ENCODE measurements at places on chromosomes 1 and 21.

- no peak for DNase-seq
Measured at GRCh38 chr1:119316870-119317416, 51.6 kb upstream of the HAO2 start.

DNA sequence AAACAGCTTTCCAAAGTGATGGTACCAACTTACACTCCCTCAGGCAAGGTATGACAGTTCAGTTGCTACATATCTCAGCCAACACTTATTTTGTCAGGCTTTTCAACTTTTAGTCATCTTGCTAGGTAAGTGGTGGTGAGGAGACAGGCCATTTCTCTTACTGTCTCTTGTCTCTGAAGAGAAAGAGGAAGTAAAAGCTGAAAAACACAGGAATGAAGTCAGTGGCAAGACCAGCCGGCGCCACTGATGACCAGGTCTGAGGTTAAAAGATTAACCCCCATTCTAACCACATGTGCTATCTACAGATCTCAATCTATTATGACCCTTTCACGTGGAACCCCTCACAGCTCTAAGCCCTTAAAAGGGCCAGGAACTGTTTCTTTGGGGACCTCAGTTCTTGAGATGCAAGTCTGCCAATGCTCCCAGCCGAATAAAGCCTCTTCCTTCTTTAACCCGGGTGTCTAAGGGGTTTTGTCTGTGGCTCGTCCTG is 4.2 kb downstream of the ADCY10 start:
- DNase-seq, result no peak

DNA sequence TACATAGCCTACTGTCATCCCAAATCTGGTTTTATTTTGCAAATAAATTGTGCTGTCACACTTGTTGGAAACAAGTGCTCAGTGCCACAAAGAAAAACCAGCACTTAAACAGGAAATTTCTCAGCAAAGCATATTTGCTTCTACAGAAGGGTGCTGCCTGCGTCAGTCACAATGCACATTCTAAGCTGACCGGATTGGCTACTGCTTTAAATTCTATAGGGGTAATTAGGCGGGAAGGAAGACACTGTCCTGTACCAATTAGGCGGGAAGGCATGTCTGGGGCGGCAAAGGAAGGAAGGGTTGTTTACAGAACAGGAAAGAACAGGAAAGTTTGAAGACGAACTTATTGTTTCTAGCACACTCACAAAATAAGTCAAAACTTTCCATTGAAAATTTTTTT is 2.8 kb downstream of the IFI16 start:
- DNase-seq, result peak; percentile 28

DNA sequence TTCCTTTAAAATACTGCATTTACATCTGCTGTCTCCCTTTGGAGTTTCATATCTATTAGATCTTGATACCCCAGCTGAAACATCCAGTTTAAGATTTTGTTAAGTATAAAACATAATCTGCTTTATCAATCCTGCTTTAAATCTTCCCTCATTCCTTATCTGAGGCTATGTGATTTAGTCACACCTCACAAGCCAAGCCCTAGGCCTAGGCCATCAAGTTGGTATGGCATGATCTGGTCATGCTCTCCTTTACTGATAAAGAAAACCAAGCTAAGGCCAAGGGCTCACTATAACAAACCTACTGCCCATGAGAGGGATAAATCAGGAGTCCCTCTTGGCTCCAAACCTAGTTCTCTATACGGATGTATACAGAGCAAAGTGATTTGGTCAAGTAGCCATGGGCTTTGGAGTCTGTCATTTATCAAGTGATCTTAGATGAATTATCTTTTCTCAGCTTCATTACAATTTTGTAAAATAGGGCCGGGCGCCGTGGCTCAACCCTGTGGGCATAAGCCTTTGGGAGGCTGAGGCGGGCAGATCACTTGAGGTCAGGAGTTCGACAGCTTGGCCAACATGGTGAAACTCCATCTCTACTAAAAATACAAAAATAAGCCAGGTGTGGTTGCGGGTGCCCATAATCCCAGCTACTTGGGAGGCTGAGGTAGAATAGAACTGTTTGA is 22.8 kb downstream of the ENSA start:
- DNase-seq, result no peak

GRCh38 chr1:81571946-81572345 is 228.8 kb upstream of the ADGRL2 start:
- DNase-seq, result no peak

- DNase-seq, result peak; percentile 23
Measured at GRCh38 chr1:94463765-94464330, 45.7 kb downstream of the ABCD3 start.

- DNase-seq, result no peak
Measured at GRCh38 chr1:186948535-186948934, 119.8 kb downstream of the PLA2G4A start.

- DNase-seq, result no peak
Measured at GRCh38 chr1:245099401-245099800, 55.4 kb upstream of the KIF26B start.

DNA sequence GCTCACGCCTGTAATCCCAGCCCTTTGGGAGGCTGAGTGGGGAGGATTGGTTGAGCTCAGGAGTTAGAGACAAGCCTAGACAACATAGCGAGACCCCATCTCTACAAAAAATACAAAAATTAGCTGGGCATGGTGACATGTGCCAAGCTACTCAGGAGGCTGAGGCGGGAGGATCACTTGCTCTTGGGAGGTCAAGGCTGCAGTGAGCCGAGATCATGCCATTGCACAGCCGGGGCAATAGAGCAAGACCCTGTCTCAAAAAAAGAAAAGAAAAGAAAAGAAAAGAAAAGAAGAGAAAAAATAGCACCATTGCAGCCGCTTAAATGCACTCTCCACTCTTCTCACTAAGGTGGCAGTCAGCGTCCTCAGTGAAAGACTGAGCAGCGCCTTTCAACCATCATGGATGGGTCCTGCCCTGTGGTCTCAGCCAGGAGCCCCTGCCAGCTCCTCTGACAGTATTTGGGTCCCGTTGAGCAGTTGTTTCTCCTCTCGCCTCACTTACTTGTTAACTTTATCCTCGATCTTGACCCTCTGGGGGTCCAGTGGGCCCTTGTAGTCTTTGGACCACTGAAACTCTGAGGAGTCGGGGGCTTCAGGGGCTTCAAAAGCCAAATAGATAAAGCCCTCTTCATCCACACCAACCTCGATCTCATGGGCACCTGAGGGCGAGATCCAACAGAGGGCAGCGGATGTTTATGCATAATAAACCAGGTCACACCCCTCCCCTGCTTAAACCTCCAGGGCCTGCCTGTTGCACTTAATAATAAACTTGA is 36.9 kb downstream of the MYOM3 start:
- no peak for DNase-seq

Data from GM20000 (cell line).